Activated CD8-positive, alpha-beta T cell treated with anti-CD3 and anti-CD28 coated beads, Interleukin-2, amount 10 ng/mL, durations not matched to agents 7 days and 5 days (primary cell): ENCODE measurements at places on chromosomes 12 and 14.
A peak's percentile ranks its signal among the peaks of the same experiment; 100 is the strongest.

DNA sequence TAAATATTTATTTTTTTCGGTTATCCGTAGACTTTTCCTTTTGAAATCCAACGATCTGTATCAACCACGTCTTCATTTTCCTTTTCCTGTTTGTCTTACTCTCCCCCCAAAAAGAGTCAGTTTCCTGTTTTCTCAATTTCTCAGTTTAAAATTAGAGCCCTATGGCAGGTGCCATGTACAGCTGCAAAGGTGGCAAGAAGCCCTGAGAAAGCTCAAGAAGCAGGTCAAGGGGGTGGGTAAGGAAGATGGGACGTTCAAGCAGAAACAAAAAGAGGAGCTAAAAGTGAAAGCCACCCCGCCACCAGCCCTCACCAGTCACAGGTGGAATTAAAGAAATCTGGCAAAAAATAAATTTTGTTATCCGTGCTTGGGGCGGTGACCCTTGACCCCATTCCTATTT lies 26.7 kb downstream of the SLC35E3 start:
- no peak for DNase-seq

DNA sequence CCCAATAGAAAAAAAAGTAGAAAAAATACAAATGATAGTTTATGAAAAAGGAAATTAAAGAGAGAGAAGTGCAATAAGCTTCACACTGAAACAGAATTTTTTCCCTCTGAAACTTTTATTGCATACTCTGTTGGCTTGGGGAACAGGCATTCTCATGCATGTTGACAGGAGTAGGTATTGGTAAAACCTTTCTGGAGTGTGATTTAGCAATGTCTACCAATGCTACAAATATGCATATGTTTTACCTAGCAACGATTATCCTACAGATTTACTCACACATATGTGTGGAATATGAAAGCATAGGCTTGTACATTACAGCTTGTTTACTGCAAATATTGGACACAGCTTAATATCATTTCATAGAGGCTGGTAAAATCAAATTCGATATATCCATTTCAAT lies 125.7 kb upstream of the MYF6 start:
- DNase-seq: no peak

- DNase-seq: no peak
Observed at GRCh38 chr12:3132636-3133404, 55.6 kb downstream of the TSPAN9 start.

DNA sequence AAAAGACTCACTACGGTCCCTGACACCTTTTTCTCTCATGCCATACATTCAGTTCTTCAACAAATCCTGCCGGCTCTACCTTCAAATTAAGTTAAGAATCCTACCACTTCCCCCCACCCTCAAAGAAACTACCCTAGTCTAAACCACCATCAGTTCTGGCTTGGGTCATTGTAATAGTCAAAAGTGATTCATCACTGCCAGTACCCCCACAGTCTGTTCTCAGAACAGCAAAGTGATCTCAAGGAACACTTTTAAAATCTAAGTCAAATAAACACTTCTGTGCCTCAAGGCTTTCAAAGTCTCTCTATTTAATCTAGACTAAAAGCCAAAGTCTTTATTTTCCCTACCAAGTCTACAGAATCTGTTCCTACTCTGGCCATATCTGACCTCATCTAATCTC lies 12.0 kb upstream of the FAM234B start:
- DNase-seq: no peak

DNA sequence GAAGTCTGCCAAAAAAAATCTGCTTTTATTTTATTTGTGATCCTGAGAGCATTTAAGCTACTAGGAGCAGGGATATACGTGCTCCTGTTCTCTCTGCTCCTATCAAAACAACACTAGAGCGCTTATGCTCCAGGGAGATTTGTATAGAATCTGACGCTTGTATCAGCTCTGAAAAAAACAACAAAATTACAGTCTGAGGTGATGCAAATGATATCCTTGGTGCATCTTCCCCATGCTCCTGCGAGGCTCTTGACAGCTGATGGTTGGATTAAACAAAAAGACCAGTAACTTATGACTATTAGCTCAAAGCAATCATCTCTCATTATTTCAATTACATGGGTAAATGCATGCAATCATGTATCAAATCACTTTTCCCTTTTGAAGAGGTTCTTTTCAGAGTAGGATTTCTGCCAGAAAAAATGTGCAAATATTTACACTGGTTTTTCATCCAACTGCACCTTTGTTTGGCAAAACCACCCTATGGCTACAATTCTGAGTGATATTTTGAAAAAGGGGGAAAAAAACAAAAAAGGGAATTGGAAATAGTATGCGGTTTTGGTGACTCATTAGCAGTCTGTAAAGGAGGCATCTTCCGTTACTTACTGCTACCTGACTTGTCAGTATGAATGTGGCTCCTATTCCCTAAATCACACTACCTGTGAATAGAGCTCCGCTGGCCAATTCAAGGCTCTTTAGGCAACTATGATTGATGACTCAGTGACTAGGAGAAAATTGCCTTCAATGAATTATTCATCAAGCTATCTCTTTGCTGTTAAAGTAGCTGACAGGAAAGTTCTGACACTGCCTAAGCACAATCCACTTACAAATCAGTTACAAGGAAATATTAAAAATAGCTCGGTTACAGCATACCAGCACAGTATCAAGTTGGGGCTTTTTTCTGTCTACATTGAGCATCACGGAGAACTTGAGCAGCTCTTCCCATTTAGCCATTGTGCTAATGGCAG lies 450.0 kb downstream of the FOXG1 start:
- DNase-seq: no peak

- DNase-seq: no peak
Observed at GRCh38 chr12:118908811-118909210, 72.5 kb upstream of the SRRM4 start.

- DNase-seq: no peak
Observed at GRCh38 chr12:31018790-31019505, 54.7 kb upstream of the DDX11 start.

DNA sequence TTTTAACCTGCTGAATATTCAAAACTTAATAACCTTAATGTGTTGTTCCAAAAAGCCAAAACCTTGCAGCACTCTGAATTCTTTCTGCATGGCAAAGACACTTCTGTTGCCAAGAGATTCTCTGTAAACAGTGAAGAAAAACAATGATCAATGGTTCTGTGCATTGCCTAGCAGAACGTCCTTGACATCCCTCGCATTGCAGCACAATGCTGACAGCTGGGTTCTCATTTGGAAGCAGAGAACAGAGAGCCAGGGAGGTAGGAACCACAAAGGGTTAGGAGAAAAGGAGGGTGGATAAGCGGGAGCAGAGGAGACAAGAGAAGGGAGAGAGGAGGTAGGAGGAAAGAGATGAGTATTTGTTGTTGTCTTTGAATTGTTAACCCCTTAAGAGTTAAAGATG lies 501.1 kb downstream of the NAV3 start:
- DNase-seq: no peak

- DNase-seq: no peak
Observed at GRCh38 chr14:93775158-93775557, 13.1 kb downstream of the PRIMA1 start.

- DNase-seq: no peak
Observed at GRCh38 chr12:62697893-62698292, 231.3 kb downstream of the MON2 start.

- DNase-seq: no peak
Observed at GRCh38 chr12:32964981-32965585, 68.5 kb upstream of the PKP2 start.

DNA sequence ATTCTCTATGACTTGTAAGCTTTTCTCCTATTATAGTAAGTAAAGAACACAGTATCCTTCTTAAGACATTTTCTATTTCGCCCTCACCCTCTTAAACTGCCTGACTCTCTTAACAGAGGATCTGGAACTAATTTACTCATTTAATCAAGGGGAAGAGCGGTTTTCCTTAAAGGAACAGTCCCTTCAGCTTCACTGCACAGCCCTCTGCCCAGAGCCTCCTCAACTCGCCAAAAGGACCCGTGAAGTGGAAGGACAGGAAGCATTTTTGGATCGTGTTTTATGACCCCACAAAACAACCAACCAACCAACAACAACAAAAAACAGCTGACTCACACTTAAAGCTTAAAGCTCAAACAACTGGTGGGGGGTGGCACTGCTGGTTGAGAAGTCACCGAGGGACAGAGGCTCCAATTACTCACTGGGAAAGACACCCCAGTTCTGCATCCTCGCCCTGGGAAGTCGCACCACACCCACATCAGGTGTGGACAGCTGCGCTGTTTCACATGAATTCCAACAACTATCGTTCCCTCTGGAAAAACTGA lies 35.7 kb downstream of the NID2 start:
- no peak for DNase-seq

- DNase-seq: no peak
Observed at GRCh38 chr12:26636710-26637328, 196.2 kb downstream of the ITPR2 start.

DNA sequence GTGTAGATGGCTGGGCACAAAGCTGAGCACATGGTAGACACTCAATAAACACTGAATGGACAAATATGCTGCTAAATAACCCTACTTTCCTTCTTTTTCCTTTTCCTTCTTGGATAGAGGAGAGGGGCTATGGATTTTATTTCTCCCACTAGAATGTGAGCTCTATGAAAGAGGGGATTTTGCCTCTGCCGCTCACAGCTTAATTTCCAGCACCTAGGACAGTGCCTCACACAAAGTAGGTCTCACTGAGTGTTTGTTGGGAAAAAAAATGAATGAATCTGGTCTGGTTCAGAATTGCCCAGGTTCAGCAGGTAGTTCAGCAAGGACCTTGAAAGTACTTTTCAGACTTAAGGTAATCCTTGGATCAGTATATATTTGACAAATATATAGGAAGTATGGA lies 65.5 kb downstream of the WSCD2 start:
- DNase-seq: no peak

DNA sequence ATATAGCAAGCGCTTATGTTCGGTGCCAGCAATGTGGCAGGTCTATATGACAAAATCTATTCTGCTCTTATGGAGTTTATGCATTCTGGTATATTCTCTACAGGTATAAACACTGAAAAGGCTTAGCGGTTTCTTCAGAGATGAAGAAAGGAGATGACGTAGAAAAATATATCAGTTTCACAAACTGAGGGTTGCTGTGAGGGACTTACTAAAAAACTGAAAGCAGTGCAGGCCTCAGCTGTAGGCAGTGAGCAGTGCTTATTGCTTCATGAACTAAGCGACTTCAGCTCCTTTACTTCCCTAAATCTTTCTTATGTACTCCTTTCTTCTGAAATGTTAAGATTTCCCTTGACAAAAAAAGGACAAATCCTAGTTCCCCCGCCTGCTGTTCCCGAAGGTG lies 4.5 kb downstream of the DDX47 start:
- DNase-seq: no peak

- DNase-seq: no peak
Observed at GRCh38 chr12:601976-602699, 61.1 kb downstream of the NINJ2 start.

DNA sequence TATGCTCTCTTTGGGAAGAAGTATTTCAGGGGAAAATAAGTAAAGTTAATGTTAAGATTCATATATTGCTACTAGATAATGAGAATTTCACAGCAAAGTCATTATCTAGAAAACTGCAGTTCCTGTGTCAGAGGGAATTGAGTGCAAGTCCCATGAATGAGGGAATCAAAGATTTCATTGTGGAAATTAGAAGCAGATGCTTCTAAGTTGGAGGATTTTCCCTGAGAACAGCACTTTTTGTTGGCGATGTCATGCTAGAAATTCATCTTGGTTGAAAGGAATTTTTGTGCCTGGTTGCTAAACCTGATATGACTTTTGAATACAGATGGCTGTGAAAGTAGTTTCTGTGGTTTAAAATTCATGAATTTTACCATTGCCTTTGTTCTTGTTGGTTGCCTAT lies 25.6 kb downstream of the FRMD6 start:
- no peak for DNase-seq

DNA sequence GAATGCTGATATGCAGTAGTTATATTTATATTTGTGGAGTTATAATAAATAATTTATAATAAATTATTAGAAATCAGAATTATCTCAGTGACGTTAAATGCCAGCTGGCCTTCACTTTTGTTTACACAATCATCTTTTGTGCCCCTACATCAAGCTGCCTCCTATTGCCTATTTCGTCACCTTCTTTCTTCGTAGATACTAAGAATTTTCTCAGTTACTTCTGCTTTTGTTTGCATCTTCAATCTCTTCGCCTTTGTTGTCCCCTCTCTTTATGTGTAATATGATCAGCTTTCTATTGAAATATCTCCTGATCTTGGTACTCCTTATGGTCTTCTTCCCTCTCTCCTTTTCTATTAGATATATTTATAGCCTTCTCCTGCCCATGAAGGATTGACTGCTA lies 197.0 kb downstream of the ERC1 start:
- no peak for DNase-seq

GRCh38 chr14:69351911-69352310 lies 46.2 kb downstream of the ERH start:
- DNase-seq: no peak

DNA sequence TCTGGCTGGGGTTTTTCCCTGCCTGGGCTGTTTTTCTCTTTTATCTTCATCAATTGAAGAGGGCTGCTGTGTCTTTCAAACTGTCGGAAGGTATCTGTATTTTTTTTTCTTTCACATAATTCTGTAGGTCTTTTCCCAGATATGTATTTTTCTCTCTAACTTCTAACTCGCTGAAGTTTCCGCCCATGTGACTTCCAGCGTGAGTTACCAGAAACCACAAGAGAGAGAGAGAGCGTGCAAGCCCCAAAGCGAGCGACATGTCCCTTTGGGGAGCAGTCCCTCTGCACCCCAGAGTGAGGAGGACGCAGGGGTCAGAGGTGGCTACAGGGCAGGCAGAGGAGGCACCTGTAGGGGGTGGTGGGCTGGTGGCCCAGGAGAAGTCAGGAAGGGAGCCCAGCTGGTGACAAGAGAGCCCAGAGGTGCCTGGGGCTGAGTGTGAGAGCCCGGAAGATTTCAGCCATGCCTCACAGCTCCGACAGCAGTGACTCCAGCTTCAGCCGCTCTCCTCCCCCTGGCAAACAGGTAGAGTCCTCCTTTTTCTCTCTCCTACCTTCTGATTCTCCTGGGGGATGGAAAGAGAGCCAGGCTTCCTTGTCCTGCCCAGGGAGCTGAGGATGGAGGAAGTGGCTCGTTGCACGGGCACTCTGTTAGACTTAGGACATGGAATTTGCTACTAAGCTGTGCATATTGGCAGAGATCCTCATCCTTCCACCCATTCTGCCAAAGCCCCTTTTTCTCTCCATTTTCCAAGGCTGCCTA lies at the start of gene BATF:
BATF (plus strand) TSS at position 246 of the 759 bp plus-strand sequence; CDS start at position 460, 214 bp downstream.
- peak; percentile 87 for DNase-seq

DNA sequence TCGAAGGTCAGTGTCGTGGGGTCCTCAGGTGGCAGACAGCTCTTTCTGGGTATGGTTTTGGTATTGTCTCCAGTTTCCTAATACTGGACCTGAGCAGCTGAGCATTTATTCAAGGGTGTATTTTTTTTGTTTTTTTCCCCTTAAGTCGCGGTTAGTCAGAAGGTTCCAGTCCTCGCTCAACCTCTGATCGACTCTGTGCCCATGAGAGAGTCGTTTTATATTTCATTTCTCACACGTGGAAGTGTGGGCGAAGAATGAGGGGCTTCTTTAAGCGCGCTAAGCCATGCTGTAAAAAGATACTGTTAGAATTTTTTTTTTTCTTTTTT lies 499 bp downstream of the MIPOL1 start:
- DNase-seq: no peak

DNA sequence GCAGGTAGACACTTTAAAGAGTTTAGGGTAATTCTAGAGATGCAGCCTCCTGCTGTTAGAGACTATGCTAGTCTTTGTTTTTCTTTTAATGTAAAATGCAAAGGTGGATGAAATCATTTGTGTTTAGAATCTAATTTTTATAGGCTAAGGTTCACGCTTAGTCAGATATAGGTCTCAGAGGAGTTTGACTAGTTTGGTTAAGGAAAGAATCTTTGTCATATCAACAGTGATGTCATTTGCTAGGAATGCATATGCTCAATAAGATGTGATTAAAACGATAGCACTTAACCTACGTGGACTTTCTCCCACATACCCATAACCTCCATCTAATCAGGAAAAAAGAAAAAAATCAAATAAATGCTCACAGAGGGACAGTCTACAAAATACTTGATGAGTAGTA lies 859.3 kb upstream of the ATXN7L3B start:
- DNase-seq: no peak
